ENCODE measurements at places on chromosomes 6 and 20.

DNA sequence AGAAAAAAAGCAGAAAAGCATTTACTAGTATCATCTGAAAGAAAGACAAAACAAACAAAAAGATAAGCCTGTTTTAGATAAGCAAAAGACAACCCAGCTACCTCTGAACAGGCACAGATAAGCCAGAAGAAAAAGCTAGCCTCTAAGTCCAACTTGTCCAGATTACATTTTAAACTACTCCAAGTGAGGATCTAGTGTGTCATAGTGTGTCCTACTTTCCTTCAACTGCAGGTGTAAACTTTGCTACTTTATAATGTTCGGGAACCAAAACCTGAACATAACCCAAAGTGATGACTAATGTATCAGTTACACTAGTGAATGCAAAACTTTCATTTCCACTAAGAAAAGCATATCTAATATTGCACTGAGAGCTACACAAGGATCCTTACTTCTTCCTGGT, 19.5 kb downstream of the ADNP start:
- DNase-seq: no peak

- DNase-seq: no peak
These were observed 634.3 kb downstream of the TBC1D32 start for GRCh38 chr6:120700001-120700400.

GRCh38 chr20:34943808-34944567, 11.6 kb downstream of the GSS start:
- no peak for DNase-seq

GRCh38 chr6:51283723-51284355, 465.2 kb downstream of the TFAP2B start:
- DNase-seq: no peak

- DNase-seq: peak; percentile 36
These were observed 1.5 kb upstream of the GGT7 start for GRCh38 chr20:34874094-34874654.

DNA sequence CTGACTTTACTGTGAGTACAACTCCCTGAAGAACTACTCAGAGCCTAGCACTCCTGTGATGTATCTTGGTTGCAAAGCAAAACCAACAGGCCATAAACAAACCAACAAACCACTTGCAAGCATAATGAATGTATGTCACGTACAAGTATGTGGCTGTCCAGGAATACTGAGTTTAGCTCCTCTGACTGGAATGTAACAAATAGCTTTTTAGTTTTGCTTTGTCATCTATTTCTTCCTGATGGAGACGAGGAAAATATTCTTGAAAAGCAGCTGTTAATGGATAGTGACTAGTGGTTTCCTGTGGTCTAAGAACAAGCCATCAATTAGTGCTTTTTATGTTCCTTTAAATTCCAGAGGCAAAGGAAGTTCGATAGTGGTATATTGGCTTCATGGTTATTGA, 101.9 kb upstream of the LY86 start:
- no peak for DNase-seq

DNA sequence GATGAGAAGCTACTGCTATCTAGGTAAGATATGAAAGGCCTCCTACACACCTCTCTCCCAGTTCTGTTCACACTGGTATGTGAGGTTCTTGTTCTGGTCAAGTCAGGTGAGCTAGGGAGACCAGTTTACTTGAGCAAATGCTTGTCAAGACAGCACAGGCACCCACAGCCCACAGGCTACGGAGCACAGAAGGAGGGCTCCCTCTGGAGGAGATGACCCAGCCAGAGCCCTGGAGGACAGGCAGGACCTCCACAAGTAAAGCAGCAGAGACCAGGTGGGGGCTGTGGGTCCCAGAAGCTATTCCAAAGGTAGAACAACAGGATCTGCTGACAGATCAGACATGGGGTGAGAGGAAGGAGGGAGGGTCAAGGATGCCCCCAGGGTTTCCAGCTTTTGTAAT, 13.2 kb downstream of the MMP24OS start:
- DNase-seq: no peak

GRCh38 chr6:130417951-130418350, 52.1 kb downstream of the TMEM200A start:
- no peak for DNase-seq

DNA sequence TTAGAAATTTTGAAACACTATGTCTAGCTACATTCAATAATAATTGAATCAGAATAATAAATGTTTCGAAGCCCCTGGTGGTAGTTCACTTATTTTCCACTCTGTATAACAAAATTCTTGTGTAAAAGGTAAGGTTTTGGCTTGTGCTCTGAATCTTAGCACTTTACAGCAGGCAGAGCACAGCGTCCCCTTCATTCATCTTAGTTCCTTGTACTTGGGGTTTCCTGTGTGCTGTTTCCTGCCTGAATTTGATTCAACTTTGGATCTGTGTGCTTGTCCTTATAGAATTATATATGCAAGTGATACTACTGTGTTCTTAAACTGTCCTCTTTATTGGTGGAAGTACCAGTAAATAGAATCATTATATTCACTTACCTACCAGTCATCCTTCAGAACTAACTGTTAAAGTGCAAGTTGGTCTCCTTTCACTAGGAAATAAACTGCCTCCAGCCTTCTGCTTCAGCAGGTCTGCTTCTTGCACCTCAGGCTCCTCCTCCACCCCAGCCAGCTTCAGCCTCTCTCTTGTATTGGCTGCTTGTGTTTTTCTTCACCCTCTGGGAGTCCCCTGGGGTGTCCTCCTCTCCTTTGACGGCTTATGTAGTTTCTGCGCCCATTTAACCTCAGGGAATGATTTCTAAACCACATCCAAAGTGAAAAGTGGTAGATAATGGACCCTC, 28.8 kb upstream of the TULP4 start:
- DNase-seq: no peak

DNA sequence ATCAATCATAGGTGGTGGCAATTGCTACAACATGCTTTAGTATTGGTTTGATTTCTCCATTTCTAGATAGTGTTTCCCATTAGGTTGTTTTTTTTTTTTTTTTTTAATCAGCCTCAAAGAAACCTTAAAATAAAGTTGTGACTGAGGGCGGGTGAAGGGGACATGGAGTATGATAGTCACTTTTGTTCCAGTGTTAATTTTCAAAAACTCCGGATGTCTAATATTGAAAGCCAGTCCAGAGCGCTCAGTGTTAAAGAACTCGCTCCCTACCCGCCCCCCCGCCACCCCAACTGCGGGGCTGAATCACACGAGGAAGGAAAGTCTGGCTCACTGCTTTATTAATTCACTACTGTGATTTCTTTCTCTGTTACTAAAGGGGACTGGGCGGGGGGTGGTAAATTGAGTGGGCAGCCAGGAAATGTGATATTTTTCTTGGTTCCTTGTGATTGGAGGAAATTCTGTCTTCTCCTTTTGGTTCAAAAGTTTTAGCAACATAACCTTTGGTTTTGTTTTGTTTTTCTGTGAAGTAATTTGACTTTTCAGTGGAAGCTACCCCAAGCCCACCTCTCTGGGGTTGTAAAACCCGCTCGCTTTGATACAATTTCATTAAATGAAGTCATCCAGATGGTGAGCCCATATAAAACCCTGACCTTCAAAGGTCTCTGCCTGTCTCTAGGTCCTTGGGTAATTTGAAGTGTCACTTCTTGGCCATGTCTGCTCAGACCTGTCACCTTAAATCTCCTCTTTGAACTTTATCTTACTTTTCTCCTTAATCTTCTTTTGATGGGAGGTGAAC, 38.0 kb downstream of the TNFAIP3 start:
- DNase-seq: peak; percentile 83

- no peak for DNase-seq
These were observed 76.2 kb downstream of the MAP3K4 start for GRCh38 chr6:161067749-161068148.

DNA sequence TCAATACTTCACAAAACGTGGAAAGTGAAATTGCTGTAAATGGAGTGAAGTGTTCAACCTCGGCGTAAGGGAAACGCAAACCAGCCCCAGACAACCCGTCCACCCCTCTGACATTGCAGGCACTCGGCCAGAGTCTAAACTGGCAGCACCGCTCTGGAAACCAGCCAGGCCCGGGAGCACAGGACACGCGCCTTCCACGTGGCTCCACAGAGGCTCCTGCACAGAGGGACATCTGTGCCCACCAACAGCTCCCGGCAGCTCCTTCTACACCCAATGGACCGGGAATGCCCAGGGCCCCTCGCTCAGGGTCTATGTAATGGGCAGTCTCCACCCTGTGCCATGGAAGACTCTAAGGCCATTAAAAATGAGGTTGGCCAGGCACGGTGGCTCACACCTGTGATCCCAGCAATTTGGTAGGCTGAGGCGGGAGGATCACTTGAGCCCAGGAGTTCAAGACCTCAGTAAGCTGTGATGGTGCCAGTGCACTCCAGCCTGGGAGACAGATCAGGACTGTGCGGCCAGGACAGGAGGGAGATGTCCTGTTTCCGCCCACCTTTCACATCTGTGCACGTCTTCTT, 3.4 kb upstream of the HELZ2 start:
- DNase-seq: no peak

GRCh38 chr20:14544688-14545087, 207.3 kb upstream of the FLRT3 start:
- DNase-seq: no peak

DNA sequence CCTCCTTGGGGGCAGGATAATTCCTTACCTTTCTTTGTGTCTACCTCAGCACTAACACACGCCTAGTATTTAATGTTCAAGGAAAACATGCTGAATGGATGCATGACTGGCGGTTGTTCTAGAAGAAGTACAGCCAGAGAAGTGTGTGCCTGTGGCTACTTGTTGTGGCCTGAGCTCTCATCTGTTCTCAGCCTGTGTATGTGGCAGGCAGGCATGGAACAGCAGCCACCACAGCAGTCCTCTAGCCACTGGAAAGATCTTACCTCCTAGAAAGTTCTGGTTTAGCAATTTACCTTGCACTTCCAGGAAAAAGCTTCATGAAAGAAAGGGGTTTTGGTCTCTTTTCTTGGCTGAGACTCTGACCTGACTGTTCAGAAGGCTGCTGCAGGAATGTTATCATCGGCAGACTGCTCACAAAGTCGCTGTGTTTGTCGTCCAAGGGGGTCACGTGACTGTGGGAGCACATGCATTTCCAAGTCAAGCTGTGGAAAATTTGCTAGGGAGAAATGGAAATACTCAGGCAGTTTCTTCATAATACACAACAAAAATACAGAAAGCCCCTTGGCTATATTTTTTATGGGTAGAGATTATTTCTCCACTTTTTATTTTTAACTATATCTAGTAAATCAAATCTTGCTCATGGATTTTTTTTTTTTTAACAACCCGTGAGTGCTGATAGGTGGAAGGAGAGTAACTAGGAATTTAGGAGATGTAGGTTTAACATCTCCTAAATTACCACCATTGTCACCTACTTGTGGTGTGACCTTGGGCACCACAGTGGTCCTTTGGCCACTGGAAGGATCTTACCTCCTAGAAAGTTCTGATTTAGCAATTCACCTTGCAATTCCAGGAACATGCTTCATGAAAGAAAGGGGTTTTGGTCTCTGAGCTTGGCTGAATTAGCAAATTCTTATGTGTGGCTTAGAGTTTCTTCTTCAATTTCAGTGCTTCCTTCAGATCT, 110.8 kb upstream of the GPR6 start:
- no peak for DNase-seq

- DNase-seq: no peak
These were observed 9.4 kb downstream of the PACSIN1 start for GRCh38 chr6:34475238-34475682.

DNA sequence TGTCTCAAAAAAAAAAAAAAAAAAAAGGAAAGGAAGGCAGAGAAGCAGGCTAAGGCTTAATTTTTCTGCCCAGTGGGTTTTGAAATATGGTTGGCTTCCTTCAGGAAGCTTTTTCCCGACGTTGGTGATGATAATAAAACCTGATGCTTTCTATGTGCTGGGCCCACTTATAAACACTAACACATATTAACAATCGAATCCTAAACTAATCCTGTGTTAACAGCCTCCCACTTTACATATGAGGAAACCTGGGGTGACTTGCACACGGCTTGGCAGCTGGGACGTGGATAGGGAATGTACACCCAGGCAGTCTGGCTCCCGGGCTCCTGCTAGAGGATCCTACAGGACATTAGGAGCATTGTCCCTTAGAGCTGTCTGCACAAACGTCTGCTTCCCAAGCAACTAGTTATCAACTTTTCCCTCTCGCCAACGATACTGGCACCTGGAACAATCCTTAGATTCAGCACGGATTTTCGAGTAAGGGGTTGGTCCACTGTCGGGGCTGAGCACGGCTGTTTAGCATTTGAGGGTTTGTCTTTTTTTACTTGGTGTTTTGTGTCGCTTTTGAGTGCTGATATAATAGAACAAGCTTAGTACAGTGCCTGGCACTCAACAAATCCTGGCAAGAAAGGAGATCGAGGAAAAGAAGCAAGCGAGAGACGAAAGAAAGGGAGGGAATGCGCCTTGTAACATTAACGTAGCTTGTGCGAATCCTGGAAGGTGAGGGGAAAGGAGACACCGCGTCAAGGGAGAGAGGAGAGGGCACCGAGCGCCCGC, 622 bp upstream of the KIZ start:
- DNase-seq: no peak

GRCh38 chr20:6299456-6299855, 176.6 kb upstream of the FERMT1 start:
- DNase-seq: no peak

GRCh38 chr6:47117314-47117713, 75.2 kb upstream of the ADGRF1 start:
- DNase-seq: no peak

DNA sequence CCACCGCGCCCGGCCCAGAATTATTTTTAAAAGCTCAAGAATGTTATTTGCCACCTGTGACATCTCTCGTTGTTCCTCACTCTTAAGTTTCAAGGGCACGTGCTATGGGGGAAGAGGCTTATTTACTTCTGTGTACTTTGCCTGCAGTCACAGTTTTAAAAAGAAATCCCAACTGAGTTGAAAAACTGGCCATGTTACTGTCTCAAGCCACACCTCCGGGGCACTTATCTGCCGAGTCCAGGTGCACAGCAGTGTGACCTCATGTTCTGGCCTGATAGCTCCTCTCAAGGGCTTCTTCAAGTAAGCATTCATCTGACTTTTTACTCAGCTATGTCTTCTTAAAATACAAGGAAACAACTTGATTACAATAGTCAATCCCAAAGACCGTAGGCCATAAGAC, 34.5 kb downstream of the SHLD1 start:
- no peak for DNase-seq

- DNase-seq: no peak
These were observed 553.7 kb downstream of the CD109 start for GRCh38 chr6:74249658-74250057.

DNA sequence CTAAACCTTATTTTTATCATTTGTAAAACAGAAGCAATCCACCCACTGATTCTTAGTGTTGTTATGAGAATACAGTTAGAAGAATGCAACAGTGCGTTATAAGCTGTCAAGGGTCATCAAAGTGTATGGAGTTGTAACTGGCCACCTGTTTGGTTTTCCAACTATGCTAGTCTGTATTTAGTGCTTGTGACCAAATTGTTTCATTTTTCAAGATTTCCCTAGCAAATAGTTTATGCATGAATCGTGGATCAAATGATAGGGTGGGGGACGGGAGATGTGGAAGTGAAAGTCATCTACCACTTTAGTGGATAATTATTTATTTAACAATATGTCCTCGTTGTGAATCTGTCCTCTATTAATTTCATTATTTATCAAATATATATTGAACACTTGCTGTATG, 175.4 kb upstream of the HDDC2 start:
- DNase-seq: no peak

GRCh38 chr6:38114976-38115625, 295.6 kb downstream of the ZFAND3 start:
- no peak for DNase-seq

- no peak for DNase-seq
These were observed 65.1 kb downstream of the PHACTR2 start for GRCh38 chr6:143742955-143743255.

GRCh38 chr6:10951675-10952282, 64.9 kb downstream of the SYCP2L start:
- DNase-seq: no peak
